ENCODE measurements at places on chromosomes 5 and 9.
A peak's percentile ranks its signal among the peaks of the same experiment; 100 is the strongest.

GRCh38 chr5:61348447-61348846 lies 16.4 kb downstream of the ZSWIM6 start:
- no peak for DNase-seq

GRCh38 chr9:79129865-79130480 lies 441.8 kb upstream of the TLE4 start:
- peak; percentile 78 for DNase-seq

DNA sequence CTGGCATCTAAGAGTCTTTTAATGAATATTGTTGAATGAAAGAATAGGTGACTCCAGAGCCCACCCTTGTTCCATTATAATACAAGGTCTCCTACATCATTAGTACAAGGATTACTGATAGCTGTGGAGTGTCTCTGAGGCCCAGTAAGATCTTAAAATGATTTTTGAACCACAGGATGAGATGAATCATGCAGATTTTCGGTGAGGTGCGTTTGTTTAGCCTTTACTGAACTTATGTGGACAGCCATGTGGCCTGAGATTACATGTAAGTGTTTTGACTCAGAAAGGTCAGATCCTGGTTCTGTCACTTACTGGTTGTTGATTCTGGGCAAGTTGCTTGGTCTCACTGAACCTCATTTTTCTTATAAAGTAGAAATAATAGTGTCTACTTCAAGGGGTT lies 21.6 kb downstream of the NFX1 start:
- peak; percentile 35 for DNase-seq

GRCh38 chr5:181198905-181199519 lies 6.0 kb downstream of the TRIM7 start:
- DNase-seq = no peak

GRCh38 chr5:28543473-28544098 lies 1505.2 kb upstream of the CDH9 start:
- no peak for DNase-seq

- peak; percentile 9 for DNase-seq
Observed at GRCh38 chr5:111194925-111195324, 29.3 kb upstream of the CAMK4 start.

DNA sequence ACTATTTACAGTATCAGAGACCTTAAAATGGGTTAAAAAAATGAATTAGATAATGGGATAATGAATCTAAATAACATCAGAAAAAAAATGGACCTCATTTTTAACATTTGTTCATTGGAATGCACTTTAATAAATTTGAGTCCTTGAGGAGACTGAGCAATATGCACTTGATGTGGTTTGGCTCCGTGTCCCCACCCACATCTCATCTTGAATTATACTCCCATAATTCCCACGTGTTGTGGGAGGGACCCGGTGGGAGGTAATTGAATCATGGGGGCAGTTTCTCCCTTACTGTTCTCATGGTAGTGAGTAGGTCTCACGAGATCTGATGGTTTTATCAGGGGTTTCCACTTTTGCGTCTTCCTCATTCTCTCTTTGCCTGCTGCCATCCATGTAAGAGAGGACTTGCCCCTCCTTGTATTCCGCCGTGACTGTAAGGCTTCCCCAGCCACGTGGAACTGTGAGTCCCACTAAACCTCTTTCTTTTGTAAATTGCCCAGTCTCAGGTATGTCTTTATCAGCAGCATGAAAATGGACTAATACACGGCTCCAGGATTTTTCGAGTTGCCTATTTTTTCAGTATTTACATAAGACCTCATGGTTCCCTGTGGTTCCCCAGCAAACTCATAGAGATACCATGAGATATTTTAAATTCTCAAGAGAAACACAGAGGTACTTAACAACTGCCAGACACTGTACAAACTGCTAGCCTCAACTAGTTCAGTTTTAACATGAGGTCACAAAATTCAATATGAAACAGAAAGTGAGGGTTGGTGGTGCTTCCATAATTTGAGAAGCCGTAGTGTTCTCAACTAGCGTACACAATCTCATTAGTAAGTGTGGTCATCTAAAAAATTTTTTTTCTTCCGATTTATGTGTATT lies 128.3 kb downstream of the TLE1 start:
- DNase-seq = peak; percentile 75

- DNase-seq = no peak
Observed at GRCh38 chr5:174625591-174626350, 98.6 kb upstream of the MSX2 start.

GRCh38 chr9:7369384-7369821 lies 430.2 kb downstream of the DMAC1 start:
- DNase-seq = no peak

GRCh38 chr9:123497830-123498229 lies 141.8 kb downstream of the CRB2 start:
- no peak for DNase-seq

GRCh38 chr5:56910210-56910965 lies 992 bp downstream of the SETD9 start:
- DNase-seq = no peak

DNA sequence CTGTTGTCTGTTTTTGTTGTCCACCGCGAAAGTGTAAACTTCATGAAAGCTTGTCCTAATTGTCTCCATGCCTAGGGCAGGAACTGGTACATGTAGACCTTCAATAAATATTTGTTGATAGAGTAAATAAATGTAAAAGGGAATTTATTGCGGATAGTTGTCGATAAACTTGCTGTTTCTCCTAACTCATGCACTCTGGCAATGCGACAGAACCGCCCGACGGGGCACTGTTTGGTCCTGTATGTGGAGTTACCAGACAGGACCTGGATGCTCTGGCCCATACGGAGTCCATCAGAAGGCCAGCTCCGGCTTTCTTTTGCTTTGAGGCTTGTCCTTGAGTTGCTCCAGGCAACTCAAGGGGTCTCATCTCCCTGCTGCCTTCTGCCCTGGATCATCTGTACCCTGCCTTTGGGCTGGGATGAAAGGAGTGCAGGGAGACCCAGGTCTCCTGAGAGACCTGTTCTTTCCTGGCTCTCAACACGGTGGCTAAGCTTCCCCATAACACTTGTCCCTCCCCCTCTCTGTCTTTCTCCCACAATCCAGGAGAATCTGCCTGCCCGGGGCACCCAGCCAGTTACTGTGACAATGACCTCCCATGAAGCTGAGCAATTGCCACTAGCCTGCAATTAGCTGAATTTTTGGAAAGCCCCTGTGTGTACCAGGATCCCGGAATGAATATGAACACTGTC lies 149.5 kb upstream of the PTCH1 start:
- DNase-seq = no peak

GRCh38 chr5:108382784-108383330 lies 959 bp upstream of the FBXL17 start:
- peak; percentile 53 for DNase-seq

- no peak for DNase-seq
Observed at GRCh38 chr9:88387036-88387551, 1.1 kb upstream of the SPIN1 start.

GRCh38 chr9:12958279-12958678 lies 183.5 kb downstream of the LURAP1L start:
- DNase-seq = no peak

DNA sequence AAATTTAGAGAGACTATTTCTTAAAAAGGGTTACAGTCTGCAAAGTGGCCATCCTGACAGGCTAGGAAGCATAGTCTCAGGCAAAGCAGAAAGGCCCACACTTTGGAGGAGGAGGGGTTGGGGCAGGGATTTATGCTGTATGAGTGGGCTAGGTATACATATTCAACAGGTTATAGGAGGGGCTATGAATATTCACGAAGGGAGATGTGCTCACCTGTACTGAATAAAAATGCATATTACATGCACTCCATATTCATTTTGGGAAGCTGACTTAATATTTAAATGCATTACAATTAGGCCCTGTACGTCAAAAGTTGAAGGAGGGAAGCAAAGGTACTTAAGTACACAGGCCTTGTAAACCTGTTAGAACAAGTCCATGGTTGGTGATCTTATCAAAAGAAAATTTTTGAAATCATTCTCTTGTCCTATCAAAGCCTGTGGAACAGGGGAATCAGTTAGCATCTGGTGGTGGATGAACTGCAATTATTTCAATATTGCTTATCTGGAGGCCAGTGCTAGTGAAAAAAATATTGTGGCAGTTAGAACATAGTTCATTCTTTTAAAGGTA lies 1.6 kb downstream of the CENPP start:
- DNase-seq = no peak

DNA sequence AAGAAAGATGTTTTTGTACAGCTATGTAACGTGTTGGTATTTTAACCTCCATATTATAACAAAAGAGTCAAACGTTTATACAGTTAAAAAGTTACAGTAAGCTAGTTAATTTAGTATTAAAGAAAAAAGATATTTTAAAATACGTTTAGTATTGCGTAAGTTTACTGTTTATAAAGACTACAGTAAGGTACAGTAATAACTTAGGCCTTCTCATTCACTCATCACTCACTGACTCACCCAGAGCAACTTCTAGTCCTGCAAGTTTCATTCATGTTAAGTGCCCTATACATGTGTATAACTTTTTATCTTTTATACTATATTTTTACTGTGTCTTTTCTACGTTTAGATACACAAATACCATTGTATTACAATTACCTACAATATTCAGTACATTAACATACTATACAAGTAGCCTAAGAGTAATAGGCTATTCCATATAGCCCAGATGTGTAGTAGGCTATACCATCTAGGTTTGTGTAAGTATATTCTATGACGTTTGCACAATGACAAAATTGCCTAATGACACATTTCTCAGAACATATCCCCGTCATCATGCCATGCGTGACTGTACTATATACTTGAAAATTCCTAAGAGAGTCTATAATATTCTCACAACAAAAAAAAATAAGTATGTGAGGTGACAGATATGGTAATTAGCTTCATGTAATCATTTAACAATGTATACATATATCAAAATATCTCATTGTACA lies 33.8 kb downstream of the ERP44 start:
- DNase-seq = peak; percentile 78

DNA sequence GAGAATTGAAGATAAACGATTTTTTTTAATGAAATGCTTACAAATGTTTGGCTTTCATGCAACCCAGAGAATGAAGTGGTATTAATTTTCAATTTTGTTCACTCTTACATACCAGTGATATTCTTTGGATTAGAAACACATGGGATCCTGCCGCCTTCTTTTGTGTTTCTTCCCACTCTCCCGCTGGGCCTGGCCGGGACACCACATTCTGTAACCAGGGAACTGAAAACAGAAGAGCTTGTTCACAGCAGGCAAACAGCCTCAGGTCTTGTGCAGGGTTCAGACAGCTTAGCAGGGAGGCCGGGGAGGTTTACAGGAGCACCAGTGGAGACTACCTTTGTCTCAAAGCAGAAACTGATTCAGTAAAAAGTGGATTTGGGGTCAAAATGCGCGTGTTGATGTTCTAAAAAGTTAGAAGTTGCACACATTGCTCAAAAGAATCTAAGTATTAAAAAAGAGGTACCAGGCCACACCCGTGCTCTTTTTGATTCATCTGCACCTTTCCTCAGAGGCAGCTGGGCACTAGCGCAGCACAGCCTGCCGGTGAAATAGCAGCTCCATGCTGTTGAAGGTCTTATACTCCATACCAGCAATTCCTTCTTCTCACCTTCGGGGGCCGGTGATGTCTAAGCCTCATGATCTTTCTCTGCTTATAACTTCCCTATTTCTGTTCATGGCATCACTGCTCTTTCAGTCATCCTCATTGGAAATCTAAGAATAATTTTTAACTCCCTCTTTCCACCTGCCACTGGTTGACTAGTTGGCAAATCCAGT lies 67.1 kb downstream of the GRAMD2B start:
- DNase-seq = peak; percentile 86

- DNase-seq = no peak
Observed at GRCh38 chr5:125826214-125826613, 597.0 kb upstream of the GRAMD2B start.

DNA sequence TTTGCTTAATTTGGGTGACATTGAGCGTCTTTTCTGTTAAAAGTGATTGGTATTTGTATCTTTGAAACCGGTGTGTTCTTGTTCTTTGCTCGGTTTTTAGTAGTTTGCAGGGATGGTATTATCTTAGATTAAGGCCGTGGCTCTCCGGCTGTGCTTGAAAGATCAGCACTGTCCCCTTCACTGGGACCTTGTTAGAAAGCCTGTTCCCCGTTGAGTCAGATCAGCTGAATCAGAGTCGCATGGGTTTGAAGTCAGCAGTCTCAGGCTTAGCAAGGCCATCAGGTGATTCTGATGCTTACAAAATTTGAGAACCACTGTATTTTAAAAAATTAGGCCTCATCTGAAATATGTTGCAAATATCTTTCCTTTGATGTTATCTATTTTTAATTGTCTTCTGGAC lies 5.0 kb downstream of the DIRAS2 start:
- no peak for DNase-seq

DNA sequence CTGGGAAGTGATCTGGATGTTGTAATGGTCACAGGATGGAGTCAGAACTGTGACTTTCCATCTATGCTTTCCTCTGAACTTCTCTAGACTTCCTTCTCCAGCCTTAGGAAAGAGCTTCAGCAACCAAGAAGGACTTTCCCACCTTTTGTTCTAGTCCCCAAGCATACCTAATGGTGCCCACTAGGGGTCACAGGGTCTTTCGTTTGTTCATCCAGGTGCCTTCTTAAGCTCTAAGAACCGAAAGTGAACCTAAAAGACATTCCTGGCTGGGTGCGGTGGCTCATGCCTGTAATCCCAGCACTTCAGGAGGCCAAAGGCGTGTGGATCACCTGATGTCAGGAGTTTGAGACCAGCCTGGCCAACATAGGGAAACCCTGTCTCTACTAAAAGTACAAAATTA lies 1.8 kb upstream of the WNT8A start:
- DNase-seq = no peak

DNA sequence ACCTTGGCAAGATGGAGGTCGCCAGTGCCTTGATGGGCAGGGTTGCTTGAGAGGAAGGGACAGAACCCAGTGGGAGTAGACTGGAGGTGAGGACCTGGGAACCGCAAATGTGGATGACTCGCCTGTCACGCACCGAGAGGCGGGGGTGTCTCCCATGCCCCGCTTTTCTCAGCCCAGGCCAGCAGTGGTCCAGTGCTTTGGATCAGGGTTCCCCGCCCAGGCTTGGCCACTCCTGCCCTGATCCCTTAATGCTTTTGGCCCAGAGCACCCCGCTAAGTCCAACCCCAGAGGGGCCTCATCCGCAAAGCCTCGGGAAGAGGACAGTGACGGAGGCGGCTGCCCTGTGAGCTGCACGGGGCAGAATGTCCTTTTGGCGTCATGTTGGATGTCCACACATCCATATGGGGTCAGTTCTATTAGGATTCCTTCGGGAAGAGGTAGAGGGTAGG lies 2.4 kb downstream of the MRPS2 start:
- DNase-seq = no peak

DNA sequence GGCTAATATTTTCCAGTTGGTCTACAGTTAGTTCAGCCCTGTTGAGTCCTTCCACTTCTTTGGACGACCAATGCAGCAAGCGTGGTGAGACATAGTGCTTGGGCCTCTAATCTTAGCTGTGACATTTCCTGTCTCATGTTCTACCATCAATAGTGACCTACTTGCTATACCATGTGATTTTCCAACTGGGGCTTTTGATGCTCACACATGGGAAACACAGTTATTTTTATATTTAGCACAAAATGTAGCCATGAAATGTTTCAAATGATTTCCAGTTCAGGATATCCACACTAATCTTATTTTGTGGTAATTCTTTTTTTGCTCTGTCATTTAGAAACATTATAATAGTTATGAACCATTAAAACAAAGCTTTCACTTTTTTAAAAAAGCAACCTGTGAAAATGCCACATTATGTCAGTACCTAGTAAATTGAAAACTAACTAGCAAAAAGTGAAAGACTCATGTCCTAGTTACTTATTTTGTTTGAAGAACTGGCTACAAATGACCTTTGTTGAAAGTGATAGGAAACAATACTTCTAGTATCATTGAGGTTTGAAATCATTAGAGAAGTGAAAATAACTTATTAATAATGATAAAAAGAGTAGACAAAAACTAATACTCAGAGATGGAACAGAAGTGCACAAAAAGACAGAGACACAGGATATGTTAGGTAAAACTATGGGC lies 18.3 kb downstream of the MARCHF3 start:
- DNase-seq = no peak
